GM12878 (cell line): ENCODE measurements at places on chromosomes 1 and 21.
A peak's percentile ranks its signal among the peaks of the same experiment; 100 is the strongest.

GRCh38 chr1:30920827-30921226 is 12.3 kb upstream of the SDC3 start:
- DNase-seq: no peak

- DNase-seq: no peak
These were observed 745 bp downstream of the MAGI3 start for GRCh38 chr1:113390871-113391648.

GRCh38 chr1:222009105-222009730 is 267.3 kb upstream of the DUSP10 start:
- DNase-seq: peak; percentile 36

GRCh38 chr21:46004168-46004861 is 22.7 kb downstream of the COL6A1 start:
- no peak for DNase-seq

DNA sequence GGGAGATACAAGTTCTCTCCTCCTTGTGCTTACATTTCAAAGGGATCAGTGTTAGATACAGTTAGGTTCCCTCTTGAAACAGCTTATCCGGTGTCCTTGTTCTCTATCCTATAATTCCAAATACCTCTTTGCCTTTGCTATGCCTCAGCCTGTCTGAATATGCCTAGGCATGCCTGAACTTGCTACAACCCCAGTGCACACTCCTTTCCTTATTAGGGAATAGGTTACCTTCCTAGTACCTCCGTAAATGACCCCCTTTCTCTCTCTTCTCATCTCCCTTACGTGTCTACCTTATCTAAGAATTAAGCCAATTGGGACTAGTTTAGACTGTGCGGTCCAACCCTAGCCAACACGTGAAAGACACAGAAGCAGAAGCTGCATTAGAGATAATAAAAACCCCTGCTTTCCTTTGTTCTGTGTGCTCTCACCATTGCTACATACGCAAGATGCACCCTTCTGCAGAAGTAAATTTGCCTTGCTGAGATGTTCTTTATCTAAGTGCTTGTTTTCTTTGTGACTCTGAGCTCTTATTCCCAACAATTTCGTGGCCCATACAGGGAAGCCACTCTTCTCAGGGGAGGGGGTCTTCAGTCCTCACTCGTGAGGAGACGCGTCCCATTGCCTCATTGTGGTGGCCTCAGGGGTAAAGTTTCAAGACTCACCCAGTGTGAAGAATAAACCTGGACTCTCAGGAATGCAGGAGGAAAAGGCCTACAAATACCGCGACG is 802.1 kb downstream of the PLA2G4A start:
- no peak for DNase-seq

DNA sequence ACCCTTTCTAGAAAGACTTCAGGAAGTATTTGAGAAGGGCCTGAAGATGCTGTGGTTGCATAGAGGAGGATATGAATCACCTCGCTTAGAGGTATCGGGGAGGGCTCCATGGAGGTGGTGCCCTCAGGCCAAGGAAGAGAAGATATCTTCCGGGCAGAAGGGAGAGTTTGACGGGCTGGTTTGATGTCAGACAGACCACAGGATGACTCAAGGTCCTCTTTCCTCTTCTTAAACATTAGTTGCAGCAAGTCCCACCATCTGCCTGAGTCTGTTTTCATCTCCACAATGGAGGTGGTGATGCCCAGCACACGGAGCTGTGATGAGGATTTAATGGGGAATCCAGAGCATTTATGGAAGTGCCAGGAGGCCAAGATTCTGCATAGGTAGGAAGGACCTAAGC is 25.1 kb upstream of the RUNX3 start:
- DNase-seq: no peak

GRCh38 chr1:66332548-66332901 is 201.4 kb upstream of the SGIP1 start:
- no peak for DNase-seq

DNA sequence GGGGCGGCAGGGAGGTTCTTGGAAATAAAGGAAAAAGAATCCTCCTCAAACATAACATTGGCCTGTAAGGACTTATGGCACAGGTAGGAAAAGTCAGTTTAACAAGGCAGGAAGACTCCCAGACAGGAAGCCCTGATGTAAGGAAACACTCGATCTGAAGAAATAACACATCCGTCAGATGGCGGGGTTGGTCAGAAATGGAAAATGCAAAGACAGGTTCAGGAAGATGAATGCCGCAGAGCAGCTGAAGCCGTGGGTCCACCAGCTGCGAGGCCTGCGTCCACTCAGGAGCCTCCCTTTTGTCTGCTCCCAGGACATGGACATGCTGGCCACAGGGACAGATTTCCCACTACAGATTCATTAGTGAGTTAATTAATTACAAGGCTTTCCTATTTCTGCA is 3.8 kb downstream of the RSPH1 start:
- no peak for DNase-seq

- no peak for DNase-seq
These were observed 51.1 kb downstream of the IER5 start for GRCh38 chr1:181139631-181140061.

DNA sequence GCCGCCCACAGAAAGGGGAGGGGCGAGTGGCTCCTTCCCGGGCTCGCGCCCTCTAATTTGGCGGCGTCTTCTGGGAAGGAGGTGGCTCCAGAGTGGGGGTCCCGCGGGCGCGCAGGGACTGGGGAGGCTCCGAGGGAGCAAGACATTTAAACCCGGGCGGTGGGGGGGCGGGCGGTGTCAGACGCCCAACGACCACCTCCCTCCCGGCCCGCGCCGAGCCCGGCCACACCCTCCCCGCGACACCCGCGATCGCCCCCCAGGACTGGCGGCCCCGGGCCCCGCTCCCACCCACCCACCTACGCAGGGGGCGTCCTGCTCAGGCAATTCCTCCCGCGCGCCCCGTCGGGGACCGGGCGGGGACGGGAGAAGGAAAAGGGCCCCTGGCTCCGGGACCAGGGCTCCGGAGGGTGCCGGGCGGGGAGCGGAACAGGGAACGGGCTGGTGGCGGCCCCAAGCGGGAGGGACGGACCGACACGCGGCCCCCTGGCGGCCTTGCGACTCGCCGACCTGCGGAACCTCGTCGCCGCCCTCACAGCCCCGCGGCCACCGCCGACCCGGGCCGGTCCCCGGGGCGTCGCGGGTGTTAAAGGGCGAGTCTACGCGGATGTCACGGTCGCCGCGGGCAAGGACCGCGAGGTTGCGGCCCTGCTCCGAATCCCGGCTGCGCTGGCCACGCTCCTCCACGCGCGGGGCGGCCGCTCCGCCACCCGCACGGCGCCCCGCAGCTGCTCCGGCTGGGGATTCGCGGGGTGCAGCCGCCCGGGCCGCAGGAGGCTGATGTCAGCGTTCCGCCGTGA is 94.0 kb upstream of the FMN2 start:
- no peak for DNase-seq

DNA sequence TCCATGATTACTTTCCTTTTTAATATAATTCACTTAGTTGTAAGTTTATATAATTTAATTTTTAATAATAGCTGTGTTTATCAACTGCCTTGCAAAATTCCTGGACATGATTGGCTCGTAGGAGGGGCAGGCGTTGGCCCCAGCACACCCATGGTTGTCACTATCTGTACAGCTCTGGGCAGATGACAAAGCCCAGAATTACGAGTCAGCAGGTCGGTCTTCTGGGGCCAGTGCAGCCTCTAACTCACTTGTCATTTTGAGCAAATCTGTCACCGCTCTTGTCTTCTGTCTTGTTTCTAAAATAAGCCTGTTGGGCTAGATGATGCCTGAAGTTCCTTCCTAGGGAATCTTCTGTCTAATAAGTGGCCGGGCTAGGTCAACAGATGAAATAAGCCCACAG is 21.4 kb upstream of the LRRC38 start:
- no peak for DNase-seq

GRCh38 chr1:228062812-228063211 is 19.7 kb upstream of the ARF1 start:
- no peak for DNase-seq

GRCh38 chr21:35768187-35768586 is 292.1 kb downstream of the SETD4 start:
- DNase-seq: no peak

GRCh38 chr1:115976921-115977498 is 697 bp downstream of the SLC22A15 start:
- no peak for DNase-seq

- no peak for DNase-seq
These were observed 125.5 kb downstream of the CHRM3 start for GRCh38 chr1:239511875-239512274.

GRCh38 chr1:83095570-83095969 is 903.4 kb downstream of the TTLL7 start:
- DNase-seq: no peak

GRCh38 chr21:41064334-41064791 is 103.6 kb upstream of the BACE2 start:
- DNase-seq: no peak

- no peak for DNase-seq
These were observed 1.3 kb downstream of the RIT1 start for GRCh38 chr1:155909894-155910293.

DNA sequence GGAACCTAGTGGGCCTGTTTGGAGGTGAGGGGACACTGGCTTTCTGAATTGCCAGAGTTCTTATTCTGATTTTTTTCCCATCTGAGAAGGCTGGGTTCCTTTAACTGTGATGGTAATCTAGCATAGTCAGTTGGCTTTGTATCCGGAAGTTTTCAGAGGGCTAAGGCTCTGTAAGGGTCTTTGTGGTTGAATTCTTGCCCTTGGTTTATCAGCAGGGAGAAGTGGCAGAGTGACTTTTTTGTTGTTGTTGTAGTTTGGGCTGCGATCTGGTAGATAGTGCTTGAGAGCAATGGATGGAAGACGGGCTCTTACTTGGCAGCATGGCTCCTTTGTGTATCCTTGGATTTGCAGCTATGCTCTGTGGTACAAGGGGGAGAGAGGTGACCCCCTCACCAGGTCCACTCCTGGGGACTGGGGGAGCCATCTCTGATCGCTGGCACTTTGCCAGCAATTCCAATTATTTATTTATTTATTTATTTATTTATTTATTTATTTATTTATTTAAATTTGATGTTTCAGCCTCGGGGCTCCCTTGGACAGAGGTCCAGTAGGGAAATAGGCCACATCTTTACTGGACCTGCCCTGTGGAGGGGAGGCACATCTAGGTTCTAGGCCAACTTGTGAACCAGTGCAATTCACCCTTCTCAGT is 18.5 kb downstream of the TCP10L start:
- DNase-seq: no peak

- no peak for DNase-seq
These were observed 6.4 kb downstream of the TCHH start for GRCh38 chr1:152108882-152109222.

GRCh38 chr1:25561421-25562100 is 18.2 kb downstream of the LDLRAP1 start:
- DNase-seq: no peak

GRCh38 chr1:76939817-76940216 is 72.5 kb downstream of the ST6GALNAC5 start:
- DNase-seq: no peak

DNA sequence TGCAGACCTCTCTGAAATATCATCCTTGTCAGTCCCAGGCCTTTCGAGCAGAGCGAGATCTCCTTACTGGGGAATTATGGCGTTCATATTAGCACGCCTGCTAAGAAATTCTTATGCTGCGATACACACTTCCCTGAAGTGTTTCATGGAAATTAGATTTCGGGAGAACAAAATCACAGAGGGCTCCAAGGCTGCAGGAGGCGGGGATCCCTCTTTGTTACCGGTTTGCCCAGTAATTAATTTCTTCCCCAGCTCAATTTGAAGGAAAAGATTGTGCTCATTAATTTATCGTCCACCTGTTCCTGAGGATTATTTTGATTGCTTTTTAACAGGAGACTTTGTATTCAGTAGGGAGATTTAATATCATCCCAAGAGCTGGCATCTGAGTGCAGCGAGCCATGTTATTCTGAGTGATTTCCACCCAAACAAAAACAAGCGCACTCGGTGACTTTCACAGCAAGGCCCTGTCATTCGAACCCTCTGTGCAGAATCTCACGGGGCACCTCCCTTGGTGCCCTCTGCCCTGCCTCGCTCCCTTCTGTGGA is 202.3 kb upstream of the GALNT2 start:
- no peak for DNase-seq

GRCh38 chr1:95013950-95014574 is 58.7 kb downstream of the ALG14 start:
- no peak for DNase-seq

GRCh38 chr1:15337656-15338402 is 71.9 kb upstream of the EFHD2 start:
- no peak for DNase-seq

- DNase-seq: no peak
These were observed 40.2 kb downstream of the GPR161 start for GRCh38 chr1:168096296-168097165.

DNA sequence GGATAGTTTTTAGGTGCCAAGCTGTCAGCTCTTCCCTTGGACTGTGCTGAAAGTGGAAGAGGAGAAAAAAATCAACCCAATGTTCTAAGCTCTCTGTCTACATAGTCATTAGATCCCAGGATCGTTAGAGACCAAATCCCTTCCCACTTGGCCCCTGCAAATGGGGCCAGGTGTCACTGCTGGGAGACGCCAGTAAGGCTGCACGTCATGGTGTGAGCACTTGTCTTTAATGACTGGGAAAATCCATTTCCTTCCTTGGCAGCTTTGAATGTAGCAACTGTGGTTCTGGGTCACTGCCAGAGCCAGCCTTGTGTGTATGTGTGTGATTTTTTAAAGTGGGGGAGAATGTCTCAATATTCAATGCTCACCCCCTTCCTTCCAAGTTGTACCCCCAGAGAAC is 59.9 kb downstream of the MAN1C1 start:
- DNase-seq: no peak

DNA sequence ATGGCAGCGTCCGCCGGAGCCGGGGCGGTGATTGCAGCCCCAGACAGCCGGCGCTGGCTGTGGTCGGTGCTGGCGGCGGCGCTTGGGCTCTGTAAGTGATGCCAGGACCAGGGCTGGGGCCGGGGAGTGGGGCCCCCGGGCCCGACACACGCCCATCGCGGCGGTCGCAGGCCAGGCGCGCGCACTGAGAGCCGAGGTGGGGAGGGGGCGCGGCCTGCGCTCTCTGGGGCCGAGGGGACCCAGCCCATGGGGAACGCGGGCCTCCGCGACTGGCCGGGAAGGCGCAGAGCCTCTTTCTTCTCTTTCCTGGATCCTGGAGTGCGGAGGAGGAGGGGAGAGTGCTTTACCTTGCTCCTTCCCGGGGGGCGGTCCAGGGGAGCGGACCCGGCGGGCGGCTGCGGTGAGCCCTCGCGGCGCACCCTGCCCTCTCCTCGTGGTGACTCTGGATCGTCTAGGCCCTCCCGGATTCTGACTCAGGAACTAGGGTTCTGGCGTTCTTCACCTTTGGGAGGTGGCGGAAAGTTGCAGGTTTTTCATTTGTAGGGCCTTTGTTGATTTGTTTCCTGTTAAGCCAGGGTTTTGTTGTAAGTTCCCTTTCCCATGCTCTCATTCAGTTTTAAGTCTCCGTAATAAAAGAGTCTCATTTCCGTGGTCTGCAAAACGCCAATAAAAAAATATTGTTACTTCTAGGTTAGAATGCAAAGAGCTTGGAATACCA is 529 bp downstream of the MPZL1 start:
- no peak for DNase-seq

- DNase-seq: no peak
These were observed 40.3 kb downstream of the EPHA2 start for GRCh38 chr1:16115468-16115983.
